Forelimb muscle (tissue), 1 donor: ENCODE measurements at places on chromosomes 7 and 10.

- DNase-seq, result no peak
These were observed 17.8 kb downstream of the KCP start for GRCh38 chr7:128892521-128893250.

GRCh38 chr7:155713384-155713783 is 68.9 kb downstream of the RBM33 start:
- no peak for DNase-seq

DNA sequence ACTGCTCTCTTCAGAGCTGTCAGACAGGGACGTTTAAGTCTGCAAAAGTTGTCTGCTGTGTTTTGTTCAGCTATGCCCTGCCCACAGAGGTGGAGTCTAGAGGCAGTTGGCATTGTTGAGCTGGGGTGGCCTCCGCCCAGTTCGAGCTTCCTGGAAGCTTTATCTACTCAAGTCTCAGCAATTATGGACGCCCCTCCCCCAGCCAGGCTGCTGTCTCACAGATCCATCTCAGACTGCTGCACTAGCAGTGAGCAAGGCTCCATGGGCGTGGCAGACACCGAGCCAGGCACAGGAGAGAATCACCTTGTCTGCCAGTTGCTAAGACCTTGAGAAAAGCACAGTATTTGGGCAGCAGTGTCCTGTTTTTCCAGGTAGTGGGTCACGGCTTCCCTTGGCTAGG is 98.1 kb downstream of the SDHAF3 start:
- no peak for DNase-seq

DNA sequence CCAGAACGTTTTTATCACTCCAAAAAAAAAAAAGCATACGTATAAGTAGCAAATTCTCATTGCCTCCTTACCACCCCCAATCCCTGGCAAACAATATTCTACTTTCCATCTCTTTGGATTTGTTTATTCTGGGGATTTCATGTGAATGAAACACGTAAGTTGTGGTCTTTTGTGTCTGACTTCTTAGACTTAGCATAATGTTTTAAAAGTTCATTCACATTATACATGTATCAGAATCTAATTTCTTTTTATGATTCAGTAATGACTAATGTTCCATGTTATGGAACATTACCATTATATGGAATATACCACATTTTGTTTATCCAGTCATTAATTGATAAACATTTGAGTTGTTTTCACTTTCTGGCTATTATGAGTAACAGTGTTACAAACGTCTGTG is 12.5 kb upstream of the KLHL7 start:
- DNase-seq, result no peak

DNA sequence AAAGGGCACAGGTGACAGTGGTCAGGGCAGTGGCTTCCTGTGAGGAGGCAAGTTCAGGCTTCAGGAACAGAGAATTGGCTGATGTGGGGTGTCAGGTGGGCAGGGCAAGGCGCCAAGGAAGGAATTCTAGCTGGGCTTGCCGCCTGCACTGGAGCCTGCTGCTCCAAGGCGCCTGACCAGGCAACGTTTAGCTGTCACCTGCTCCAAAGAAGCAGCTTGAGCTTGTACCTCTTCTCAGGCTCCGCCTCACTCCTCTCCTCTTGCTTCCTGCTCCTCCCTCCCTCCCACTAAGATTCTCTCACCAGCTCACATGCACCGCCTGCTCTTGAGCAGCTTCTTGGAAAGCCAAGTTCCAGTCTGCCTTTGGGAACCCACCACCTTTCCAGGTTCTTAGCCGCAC is 187.4 kb upstream of the GRB10 start:
- no peak for DNase-seq

GRCh38 chr7:120951826-120952225 is 1.2 kb downstream of the ING3 start:
- no peak for DNase-seq

DNA sequence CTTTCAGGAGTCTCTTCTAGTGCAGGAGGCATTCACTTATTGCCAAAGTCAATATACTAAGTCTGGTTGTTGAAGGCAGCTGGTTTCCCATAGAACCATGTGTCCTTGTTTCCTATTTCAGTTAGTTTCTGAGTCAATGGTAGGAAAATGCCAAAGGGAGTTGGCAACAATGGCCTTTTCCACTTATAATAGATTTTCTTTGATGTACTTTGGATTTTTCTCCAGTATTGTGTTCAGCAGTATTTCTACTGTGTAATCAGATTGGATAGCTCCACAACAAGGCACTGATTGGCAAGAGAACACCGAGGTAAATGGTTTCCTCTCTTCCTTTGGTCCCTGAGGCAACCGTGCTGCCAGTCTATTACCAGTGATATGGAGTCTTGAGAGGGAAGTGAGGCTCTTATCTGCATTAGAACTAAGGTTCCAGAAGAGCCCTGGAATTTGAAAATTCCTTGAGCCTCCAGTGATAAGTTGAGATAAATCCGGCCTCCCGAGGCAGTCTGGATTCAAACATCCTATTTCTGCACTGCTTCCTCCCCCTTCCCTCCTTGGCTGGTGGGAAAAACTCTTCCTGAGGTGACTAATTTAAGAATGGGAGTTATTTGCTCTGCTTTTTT is 7.9 kb upstream of the SEPTIN7 start:
- no peak for DNase-seq

- DNase-seq, result no peak
These were observed 51.3 kb downstream of the POLL start for GRCh38 chr10:101536800-101537199.

DNA sequence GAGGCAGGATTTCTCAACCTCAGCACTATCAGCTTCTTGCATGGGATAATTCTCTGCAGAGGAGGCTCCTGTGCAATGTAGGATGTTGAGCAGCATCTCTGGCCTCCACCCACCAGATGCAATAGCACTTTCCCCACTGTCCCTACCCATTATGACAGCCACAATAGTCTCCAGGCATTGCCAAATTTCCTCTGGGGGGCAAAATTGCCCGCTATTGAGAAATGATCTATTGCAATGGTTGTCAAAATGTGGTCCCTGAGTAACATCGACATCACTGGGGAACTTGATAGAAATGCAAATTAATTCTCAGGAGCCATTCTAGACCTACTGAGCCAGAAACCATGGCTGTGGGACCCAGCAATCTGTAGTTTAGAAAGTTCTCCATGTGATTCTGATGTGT is 7.0 kb downstream of the KCNK18 start:
- no peak for DNase-seq

DNA sequence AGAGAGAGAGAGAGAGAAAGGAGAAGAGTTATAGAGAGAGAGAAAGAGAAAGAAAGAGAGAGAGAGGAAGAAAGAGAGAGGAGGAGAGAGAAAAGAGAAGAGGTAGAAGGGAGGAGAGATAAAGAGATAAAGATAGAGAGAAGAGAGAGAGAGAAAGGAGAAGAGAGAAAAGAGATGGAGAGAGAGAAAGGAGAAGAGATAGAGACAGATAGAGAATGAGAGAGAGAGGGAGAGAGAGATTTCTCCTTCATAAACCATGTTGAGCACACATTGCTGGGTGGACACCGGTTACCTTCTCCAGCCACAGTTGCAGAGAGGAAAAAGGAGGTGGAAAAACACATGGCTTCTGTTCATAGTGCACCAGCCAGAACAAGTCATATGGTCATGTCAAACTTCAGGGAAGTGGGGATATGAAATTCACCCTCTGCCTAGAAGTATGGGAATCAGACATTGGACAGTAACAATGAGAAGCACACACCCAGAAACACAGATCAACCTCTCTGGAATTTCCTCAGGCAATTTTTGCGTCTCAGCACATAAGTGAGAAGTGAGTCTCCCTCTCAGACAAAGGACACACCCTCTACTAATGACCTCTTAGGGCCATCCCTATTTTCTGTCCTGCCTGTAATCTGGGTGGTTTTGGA is 172.5 kb upstream of the SVIL start:
- DNase-seq, result no peak

- DNase-seq, result no peak
These were observed 202.2 kb upstream of the ETV1 start for GRCh38 chr7:14191686-14192098.

- DNase-seq, result no peak
These were observed 13.2 kb downstream of the BAIAP2L1 start for GRCh38 chr7:98387544-98388226.

DNA sequence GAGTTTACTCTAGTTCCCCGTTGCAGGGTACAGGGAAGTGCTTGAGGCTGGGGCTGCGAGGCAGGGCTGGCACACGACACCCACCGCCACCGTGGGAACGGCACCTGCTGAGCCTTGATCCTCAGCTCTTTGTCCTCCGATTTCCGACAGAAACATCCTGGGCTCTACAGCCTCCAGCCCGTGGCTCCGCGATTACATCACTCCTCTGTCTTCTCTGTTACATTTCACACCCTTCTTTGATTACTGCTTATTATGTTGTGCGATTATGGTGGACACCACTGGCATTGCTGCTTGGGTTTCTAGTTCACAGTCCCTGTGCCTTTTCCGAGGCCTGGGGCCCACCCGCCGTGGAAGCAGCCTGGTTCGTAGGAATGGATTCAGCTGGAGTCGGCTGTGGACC is 26.9 kb downstream of the FKBP6 start:
- DNase-seq, result no peak

DNA sequence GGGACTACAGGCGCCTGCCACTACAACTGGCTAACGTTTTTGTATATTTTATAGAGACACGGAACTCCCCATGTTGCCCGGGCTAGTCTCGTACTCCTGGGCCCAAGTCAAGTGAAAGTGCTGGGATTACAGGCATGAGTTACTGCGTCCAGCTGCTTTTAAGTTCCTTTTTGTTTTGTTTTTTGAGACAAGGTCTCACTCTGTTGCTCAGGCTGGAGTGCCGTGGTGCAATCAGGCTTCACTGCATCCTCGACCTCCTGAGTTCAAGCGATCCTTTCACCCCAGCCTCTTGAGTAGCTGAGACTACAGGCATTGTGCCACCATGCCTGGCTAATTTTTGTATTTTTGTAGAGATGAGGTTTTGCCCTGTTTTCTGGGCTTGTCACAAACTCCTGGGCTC is 155.0 kb downstream of the GALNT17 start:
- DNase-seq, result no peak

DNA sequence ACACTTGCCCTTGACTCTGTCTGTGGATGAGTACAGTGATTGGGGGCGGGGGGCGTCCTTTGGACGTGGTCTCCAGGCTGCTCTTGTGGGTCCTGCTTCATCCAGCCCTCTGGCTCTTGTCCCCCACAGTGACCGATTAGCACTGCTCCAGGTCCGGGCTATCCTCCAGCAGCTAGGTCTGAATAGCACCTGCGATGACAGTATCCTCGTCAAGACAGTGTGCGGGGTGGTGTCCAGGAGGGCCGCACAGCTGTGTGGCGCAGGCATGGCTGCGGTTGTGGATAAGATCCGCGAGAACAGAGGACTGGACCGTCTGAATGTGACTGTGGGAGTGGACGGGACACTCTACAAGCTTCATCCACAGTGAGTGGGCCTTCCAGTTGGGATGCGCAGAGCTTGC is 18.3 kb downstream of the TACR2 start:
- DNase-seq, result no peak

DNA sequence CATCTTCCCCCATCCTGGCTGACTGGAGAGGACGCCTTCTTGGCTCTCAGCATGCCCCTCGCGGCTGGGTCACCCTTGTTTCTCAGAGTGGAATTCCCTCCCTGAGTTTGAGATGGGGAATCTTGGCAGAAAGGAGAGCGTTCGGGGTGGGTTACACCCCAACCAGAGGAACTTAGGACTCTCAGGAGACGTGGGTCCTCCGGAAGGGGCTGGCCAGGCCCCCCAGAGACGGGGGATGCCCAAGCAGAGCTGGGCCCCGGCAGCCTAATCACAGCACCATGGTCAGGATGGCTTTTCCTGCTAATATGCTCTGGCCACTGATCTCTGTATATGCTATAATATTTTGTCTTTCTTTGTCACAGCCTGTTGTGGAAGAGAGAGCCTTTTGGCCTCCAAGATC is 214.3 kb downstream of the WDR37 start:
- DNase-seq, result no peak
